ENCODE measurements at places on chromosomes 1 and 21.
A peak's percentile ranks its signal among the peaks of the same experiment; 100 is the strongest.

DNA sequence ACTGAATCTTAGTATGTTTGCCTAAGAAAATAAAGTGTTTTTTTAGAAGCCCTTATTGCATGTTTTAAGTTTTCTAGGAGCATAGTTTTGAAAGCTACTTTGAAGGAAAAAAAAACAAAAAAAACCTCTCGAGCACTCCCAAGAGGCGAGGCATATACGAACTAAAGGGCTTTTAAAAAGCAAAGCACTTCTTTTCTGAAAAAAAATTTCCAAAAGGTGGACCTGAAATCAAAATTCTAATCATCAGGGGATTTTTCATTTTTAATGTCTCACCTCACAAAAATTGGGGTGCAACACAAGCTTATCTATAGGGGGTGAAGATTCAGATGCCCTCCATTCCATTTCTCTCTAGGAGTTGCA lies 594 bp downstream of the GLMN start:
- DNase-seq, result no peak

DNA sequence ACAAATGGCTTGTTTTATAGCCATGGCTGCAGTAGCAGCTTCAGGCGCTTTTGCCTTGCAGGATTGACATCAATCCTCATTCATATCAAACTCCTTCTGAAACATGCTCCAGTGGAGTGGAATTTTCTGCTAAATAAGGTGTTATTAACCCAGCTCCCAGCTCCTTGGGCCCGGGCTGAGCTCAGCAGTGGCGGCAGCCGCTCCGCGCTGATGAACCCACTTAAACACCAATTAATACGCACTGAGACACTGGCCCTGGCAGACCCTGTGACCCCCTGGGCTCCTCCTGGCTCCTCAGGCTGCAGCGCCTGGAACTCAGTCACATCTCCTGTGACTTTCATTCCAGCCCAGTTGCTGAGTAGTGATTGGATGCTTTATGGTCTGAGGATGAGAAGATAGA lies 137.4 kb upstream of the GRIK3 start:
- no peak for DNase-seq

DNA sequence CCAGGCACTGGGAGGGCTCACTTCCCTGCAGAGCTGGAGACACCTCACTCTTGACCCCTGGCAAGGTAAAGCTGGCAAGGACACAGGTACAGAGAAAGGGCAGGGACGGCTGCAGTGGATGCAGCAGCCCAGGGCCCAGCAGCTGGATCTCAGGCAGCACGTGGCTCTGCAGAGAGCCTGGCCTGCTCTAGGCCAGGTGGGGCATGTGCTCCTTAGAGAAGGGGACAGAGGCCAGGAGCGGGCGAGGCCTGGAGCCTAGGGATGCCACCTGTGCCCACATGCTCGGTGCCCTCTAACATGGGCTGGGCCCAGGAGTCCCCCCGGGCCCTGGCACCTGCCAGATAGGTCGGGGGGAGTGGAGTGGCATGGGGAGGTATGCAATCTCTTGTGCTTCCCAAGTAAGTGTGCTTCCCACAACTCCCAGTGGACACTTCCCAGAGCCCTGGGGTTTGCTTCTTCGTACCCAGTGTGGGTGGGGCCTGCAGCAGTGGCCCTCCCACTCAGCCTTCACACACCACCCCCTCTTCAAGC lies 30.0 kb downstream of the WNT3A start:
- DNase-seq, result no peak

GRCh38 chr21:15132781-15133180 lies 68.0 kb upstream of the NRIP1 start:
- no peak for DNase-seq

DNA sequence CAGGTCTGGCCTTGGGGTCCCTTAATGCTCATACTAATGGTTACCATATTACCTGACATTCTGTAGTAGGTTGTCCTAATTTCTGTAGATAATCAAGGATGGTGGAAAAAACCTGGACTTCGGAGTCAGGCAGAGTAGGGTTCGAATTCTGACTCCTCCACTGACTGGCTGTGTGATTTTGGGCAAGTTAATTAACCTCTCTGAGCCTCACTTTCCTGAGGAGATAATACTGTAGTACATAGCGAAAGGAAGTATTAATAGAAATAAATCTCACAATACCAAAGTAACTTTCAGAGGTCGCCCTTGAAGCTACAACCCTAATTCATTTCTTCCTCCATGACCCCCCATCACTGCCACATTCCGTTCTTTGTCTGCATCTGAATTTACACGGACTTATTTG lies 72.9 kb downstream of the KCNN3 start:
- DNase-seq, result no peak

DNA sequence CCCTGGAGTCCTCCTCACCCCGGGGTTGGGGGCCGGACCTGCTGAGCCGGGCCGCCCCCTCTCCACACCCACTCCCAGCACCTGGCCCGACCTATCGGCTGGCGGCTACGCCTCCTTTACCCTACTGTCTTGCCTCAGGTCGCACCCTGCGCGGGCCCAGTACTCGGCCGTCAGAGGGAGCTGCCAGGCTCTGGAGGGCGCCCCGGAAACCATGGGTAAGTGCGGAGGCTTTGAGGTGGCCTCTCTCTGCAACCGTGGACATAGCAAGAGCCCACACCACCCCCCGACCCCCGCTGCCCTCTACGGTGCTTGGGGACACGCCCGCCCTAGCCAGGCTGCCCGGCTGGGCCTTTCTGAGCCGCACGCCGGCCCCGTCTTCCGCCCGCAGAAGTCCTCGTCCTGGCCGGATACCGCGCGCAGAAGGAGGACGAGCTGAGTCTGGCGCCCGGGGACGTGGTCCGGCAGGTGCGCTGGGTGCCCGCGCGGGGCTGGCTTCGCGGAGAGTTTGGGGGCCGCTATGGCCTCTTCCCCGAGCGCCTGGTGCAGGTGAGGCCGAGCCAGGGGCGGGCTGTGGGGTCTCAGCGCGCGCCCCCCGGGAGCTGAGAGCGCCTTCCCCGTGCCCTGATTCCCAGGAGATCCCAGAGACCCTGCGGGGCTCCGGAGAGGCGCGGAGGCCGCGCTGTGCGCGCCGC lies at the start of gene SH3D21:
TSS of gene SH3D21 (plus strand) at position 159 of the 692 bp plus-strand sequence. CDS start at position 212, 53 bp downstream.
- peak; percentile 24 for DNase-seq

GRCh38 chr1:36735939-36736730 lies 253.4 kb upstream of the CSF3R start:
- DNase-seq, result no peak

- no peak for DNase-seq
These were observed 1313.7 kb downstream of the NCAM2 start for GRCh38 chr21:22311741-22312462.

GRCh38 chr1:94608142-94608851 lies 66.7 kb upstream of the F3 start:
- DNase-seq, result no peak

- DNase-seq, result no peak
These were observed 355.2 kb downstream of the NTNG1 start for GRCh38 chr1:107496002-107496401.

DNA sequence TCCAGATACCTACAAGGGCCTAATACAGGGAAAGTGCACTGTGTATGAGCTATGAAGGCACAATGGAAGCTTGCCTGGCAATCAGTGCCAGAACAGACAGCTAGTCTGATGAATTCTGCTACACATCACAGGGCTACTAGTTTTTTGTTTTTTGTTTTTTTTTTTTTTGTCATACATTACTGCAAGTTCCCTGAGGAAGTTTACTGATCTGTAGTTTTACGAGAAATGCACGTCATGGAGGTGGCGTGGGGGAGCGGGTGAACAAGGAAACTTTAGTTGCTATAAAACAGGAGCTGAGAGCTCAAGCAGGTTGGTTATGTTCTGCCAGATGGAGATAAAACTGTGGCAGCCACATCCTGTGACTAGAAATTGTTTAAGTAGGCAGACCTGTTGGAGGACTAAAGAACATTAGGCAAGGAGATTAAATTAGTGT lies 17.7 kb downstream of the PTPRC start:
- peak; percentile 76 for DNase-seq

- no peak for DNase-seq
These were observed 63.8 kb downstream of the BCAR3 start for GRCh38 chr1:93617670-93618499.

- DNase-seq, result no peak
These were observed 7.9 kb downstream of the S100B start for GRCh38 chr21:46597031-46597430.

GRCh38 chr1:170239445-170239844 lies 93.7 kb downstream of the NTMT2 start:
- DNase-seq, result no peak

GRCh38 chr1:201648907-201649721 lies 110.2 kb downstream of the NAV1 start:
- DNase-seq, result no peak

DNA sequence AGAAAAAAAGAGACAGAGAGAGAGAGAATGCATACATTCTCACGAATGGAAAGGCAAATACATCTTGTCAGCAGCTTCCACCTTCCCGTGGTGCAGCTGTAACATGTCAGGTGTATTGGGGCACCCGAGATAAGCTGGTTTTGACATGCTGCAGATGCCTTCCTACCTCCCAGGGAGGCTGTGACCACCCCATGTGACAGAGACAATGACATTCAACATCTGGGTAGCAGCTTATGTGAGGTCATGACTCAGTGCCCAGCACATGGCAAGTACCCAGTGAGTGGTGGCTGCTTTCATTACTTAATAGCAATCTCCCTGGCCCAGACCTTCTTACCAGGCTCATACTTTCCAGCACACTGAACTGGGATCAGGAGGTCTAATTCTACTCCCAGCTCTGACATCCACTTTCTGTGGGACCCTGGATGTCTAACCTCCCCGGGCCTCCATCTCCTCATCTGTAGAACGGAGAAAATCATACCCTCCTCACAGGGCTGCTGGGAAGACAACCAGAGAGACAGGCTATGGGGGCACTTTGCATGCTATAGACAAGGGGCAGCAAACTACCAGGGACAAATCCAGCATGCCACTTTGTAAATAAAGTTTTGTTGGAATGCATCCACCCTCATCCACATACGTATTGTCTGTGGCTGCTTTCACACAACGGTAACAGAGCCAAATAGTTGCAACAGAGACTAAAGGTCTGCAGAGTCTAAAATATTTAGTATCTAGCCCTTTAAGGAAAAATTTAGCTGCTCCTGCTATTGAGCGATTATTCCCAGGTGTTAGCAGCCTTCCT lies 38.5 kb upstream of the ZBTB40 start:
- DNase-seq, result no peak

GRCh38 chr21:43853851-43854772 lies 10.9 kb upstream of the AGPAT3 start:
- no peak for DNase-seq

- no peak for DNase-seq
These were observed 59.9 kb upstream of the IPO9 start for GRCh38 chr1:201769072-201769471.

- peak; percentile 35 for DNase-seq
These were observed 23.9 kb downstream of the WDR64 start for GRCh38 chr1:241675983-241676382.

GRCh38 chr1:100347009-100347966 lies 5.0 kb upstream of the CDC14A start:
- DNase-seq, result no peak

DNA sequence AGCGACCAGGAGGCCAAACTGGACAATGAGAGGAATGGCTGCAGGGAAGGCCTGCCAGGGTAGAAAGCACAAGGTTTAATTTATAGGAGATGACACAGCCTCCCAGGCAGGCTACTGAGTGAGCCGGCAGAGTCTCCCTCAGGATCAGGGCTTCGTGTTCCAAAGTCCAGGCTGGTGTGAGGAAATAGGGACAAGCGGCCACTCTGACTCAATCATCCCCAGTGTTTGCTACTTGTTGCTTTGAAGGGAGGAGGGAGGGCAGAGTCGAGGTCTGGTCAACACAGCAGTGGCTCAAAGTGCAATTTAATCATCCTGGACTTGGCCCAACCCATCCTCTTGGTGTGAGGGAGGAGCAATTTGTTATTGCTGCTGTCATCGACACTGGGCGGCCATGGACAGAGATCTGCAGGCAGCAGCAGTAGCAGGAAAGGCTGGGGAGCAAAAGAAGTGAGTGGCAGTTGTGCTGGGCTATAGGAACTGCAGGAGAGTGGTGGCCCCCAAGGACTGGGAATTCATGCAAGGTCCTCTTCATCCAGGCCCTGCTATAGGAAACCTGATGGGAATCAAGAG lies 27.5 kb downstream of the TBX15 start:
- DNase-seq, result no peak

DNA sequence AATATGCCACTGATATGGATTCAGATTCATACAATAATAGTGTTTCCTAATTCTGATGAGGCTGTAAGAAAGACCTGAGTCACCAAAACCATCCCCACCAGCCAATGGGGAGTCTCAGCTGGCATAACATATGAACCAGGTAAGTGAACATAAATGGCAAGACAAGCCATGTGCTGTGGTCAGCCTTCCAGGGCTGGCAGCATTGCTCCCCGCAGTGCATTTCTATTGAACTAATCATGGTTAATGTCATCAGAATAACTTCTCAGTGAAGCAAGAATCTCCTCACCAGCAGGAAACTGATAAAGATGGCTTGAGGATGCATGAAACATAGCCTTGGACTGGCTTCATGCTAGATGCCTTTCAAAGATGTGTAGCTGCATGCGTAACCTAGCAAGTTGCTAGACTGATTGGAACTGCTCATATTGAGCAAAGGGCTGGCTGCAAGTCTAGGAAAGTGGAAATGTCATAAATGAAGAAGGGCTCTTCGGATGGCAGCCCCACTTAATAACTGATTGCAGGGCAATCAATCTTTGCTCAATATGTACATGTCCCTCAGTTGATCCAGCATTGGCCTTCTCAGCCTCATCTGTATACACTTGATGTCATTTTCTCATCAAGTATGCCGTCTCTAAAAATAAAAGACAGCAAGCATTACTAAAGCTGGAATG lies 88.0 kb downstream of the NTNG1 start:
- no peak for DNase-seq

GRCh38 chr1:100580446-100580845 lies 42.5 kb downstream of the GPR88 start:
- DNase-seq, result no peak

- DNase-seq, result no peak
These were observed 420.2 kb downstream of the KCTD3 start for GRCh38 chr1:215987092-215987875.

DNA sequence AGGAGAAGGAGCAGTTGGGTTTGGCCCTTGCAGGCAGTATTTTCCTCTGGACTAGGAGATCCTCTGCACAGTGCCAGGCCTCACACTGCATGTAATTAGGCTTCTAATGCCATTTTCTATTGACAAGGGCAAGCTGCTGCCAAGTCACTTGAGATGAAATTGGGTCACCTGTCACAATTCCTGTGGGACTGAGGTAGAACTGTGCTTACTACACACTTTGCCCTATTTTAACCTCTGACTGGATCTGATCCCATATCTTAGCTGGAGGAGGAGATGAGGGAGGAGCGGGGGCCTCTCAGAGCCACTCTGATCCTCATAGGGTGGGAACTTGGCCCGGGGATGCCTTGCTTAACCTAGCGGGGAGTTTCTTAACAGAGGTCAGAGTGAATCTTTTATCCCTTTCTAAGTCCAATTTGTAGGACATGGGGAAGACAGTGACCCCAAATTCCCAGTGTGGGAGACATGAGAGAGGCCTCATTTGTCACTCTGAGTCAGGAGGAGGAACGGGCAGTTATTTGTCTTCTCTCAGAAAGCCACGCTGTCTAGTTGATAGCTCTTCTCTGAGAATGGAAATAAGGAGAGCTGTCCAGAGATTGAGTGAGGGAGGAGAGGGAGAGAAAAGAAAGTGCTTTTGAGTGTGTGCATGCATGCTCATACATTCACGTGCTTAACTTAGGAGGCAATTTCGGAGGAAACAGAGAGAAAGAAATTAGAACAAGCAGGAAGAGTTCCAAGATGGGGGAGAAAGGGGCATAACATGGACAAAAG lies 121.3 kb downstream of the CACNA1E start:
- no peak for DNase-seq

Measured in stimulated activated CD4-positive, alpha-beta T cell treated with anti-CD3 and anti-CD28 coated beads, Interleukin-2, amount 100 ng/mL, for 4 hours (primary cell).